ENCODE measurements at places on chromosomes 12 and 14.

GRCh38 chr14:102375119-102375518 lies 12.4 kb downstream of the TECPR2 start:
- DNase-seq = no peak

GRCh38 chr12:53061404-53062010 lies 11.6 kb downstream of the TNS2 start:
- peak; percentile 77 for DNase-seq

DNA sequence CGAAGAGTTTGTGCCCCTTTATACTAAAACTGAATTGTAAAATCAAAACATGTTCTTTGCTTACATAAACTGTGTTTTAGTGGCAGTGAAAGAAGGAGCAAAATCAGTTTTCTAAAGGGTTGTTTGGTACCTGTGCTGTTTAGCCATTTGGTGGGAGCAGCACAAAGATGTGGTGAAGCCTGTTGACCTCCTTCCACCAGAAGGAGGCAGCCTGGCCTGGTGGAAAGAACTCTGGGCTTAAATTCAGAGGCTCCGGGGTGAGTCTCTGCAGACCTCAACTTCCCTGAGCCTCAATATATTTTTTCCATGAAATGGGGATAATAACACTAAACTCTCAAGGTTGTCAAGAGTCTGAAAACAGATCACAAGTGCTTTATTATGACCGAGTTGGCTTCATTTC lies 502.5 kb downstream of the VRK1 start:
- DNase-seq = no peak

DNA sequence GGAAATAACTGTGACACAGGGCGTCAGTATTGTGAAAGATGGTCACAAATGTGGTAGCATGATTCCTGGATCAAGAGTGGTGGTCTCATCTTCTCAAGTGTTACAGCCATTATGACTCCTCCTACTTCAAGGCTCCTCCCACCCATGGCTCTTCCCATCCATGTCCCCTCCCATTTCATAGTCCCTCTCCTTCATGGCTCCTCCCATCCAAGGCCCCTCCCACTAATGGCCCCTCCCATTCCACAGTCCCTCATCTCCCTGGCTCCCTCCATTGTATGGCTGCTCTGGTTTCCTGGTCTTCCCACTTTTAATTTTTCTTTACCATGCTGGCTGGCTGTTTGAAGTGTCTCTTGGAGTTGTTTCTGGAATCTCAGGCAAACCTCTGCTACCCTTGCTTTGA lies 1375.2 kb upstream of the TMEM132C start:
- DNase-seq = no peak

All from NCI-H1105 (cell line).